ENCODE measurements at places on chromosomes 16 and 17.

- no peak for DNase-seq
These were observed 52.3 kb downstream of the TNRC6C start for GRCh38 chr17:78010759-78011158.

DNA sequence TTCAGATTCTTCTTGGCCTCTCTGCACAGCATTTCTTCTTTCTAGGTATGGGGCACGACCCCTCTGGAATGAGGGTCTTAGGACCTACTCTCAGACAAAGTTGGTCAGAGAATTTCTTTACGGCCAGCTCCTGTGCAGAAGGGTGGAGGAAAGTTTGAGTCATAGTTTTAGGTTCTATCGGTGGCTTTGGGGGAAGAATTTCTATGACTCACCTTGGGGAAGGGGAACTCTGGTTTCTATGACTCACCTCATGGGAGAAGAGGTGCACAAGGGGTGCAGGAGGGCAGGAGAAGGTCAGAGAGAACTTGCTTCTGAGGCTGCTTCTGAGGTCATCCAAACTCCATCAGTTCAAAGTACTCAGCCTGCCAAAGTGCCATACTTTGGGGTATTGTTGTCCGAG, 2.5 kb upstream of the ABCC12 start:
- DNase-seq: no peak

- DNase-seq: no peak
These were observed 771 bp downstream of the MSRB1 start for GRCh38 chr16:1942047-1942809.

DNA sequence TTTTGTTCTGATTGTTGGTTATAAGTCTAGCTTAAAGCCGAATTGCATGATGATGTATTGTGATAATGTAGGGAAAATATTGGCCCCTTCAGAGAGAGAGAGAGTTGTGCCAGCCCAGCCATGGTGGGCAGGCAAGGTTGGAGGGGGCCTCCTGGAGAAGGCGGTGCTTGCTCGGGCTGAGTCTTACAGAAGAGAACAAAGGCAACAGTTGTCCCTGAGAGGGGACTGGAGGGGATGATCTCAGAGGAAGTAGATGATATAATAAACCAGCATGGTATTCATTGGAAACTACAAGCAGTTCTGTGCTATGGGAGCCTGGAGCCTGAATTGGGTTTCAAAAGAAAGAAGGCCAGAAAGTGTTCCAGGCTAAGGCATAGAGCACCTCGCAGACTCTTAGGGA, 173.8 kb downstream of the RPTOR start:
- peak; percentile 27 for DNase-seq

- DNase-seq: no peak
These were observed 26.5 kb upstream of the ALOX12 start for GRCh38 chr17:6969323-6969726.

DNA sequence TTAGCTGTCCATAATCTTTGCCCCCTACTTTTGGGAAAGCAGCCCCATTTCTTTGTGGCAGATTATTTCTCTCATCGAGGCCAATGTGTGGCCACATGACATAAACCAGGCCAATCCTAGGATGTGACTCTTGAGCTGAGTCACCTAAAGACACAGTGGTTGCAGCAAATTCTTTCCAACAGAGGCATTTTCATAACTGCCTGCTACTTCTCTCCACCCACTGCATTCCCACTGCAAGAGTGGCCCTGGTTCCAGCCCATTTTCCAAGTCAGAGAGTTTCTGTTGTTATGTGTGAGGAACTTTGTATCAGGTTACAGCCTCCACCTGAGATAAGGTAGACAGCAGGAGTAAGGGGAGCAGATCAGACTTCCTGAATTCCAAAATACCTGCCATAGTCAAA, 195.2 kb downstream of the RGS9 start:
- no peak for DNase-seq

- peak; percentile 91 for DNase-seq
These were observed 6.1 kb upstream of the SP2 start for GRCh38 chr17:47889734-47890529.

GRCh38 chr16:31402687-31403086, 9.6 kb downstream of the ITGAD start:
- no peak for DNase-seq

- DNase-seq: no peak
These were observed 11.5 kb downstream of the CENPN start for GRCh38 chr16:81018496-81018895.

GRCh38 chr17:14205992-14206461, 30.6 kb downstream of the CDRT15 start:
- DNase-seq: no peak

- DNase-seq: peak; percentile 31
These were observed 504 bp downstream of the ERBB2 start for GRCh38 chr17:39700148-39700987.

GRCh38 chr16:24070851-24071250, 185.3 kb upstream of the CACNG3 start:
- peak; percentile 15 for DNase-seq

DNA sequence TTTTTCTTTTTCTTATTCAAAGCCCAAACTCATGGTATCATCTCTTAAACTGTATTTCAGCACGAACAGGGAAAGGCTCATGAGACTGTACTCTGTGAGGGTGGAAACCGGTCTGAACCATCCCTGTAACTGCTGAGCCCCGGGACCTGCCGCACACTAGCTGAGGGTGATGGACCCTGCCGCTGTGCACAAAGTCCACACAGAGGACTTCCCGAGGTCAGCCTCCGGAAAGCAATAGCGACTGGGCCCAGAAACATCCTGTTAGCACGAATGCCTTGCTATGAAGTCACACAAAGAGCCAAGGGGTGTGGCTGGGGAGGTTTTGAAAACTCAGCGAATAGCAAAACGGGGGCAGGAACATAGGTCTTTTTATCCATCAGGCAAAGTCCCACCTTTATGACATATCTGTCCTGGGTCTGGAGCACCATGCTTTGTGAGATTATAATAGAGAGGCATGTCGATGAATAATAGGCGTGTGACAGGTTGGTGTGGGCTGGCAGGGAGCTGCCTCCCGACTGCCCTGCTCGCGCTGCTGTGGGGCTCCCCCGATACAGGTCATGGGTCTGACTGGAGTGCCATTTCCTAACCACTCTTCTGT, 33.4 kb downstream of the CDK5R1 start:
- no peak for DNase-seq

DNA sequence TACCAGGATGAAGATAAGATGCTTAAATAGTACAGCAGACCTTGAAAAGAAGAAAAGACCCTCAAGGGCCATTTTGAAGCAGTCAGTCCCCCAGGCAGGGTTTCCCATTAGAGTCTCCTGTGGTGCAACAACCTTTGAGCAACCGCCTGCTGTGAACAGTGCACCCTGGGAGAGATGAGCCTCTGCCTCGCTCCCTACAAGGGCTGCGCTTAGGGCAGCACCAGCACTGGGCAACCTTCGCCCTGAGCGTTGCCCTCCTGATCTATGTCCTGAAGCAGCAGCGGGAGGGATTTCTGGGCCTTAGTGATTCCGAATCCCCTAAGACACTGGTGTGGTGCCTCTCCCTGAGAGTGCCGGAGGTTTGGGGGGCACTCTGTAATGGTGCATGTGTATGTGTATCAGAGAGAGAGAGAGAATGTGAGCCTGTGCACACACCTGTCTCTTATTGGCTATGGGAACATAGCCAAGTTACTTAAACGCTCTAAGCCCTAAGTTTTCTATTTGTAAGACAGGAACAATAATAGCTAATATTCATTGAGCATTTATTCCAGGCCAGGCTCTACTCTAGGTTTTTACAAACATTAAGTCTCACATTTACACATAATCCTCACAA, 25.2 kb upstream of the ABCC12 start:
- DNase-seq: no peak

GRCh38 chr16:79950932-79951719, 350.6 kb upstream of the MAF start:
- DNase-seq: no peak

GRCh38 chr17:38969281-38969680, 2.1 kb upstream of the FBXO47 start:
- no peak for DNase-seq

DNA sequence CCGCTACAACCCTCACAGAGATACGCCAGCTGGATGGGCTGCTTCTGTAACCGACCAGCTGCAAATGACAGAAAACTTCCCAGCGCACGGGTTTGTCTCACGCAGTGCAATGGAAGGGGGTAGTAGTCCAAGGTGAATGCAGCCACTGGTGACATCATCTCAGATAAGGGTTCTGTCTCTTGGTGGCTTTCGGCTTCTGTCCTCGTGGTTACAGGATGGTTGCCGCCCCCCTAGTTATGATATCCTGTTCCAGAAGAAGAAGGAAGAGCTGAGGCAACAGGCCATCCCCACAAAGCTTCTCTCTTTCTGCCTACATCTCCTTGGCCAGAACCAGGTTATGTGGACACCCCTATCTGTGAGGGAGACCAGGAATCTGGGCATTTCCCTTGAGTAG, 40.3 kb upstream of the BAHCC1 start:
- DNase-seq: no peak

DNA sequence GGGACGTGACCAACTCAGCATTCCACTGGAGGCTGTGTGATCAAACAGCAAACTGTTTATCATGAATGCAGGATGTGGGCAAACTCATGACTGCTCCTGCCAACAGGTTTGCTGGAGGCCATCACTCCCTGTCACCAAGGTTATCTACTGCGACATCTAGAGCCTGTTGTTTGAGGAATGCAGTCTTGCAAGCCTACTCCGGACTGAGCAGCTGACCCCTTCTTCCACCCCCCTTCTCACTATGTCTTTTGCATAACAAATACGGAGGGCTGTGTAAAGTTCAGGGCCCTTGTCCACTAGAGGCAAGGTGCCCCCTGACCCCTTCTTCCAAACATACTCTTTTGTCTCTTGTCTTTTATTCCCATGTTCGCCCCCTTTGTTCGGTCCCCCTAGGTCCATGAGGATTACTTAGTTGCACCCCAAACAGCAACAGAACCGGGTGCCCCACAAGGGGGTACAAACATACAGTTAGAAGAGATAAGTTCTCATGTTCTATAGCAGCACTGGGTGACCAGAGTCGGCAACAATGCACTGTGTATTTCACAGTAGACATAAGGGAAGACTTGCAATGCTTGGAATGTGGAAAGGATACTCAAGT, 28.7 kb downstream of the MEAK7 start:
- DNase-seq: no peak

DNA sequence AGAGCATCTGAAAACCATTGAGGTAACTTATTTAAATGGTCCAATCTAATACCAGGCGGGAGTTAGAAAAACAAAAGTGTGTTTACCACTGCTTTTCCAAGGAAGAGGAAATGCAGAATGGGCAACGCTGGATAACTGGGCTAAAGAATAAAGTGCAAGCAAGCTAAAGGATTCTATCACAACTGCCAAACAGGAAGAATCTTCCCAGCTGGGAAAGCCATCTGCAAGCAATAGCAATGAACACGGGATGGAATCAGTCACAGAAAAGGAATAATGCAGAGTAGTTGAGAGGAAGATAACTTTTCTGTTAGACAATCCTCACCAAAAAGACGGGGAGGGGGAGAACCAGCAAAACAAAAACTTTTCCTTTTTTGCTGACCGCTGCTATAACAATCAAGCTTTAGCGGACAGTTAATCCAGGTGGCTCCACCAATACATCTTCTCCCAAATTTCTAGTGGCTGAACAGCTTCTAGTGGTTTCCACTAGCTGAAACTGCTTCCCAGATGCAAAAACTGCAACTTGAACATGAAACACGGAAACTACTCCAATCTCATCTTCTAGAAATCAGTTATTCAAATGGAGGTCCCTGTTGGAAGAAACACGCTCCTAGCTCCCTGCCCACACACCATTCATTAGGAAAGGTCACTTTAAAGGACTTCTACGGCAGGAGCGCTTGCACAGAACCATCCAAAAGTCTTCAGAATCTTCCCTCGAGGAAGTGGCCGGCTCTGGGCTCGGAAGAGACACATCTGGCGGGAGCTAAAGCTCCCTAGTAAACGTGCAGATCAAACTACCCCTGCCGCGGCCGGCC, 929 bp downstream of the TMEM11 start:
- DNase-seq: no peak

DNA sequence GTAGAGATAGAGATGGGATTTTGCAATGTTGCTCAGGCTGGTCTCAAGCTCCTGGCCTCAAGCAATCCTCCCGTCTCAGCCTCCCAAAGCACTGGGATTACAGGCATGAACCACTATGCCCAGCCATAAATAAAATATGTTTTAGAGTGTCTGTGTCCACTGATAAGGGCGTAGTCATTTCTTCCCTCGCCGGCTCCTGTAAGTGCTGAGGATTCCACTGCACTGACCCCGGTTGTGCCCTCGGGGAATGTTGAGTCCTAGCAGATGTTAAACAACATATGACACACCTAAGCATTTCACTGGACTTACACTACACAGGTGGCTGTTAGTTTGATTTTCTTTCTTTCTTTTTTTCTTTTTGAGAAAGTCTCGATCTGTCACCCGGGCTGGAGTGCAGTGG, 5.6 kb upstream of the SHMT1 start:
- no peak for DNase-seq

GRCh38 chr17:48728232-48729231, at the start of gene HOXB13:
Gene HOXB13 (minus strand): TSS chr17:48728750. CDS start chr17:48728593, 157 bp downstream.
- DNase-seq: no peak

GRCh38 chr16:55076053-55076452, 145.4 kb downstream of the IRX5 start:
- DNase-seq: no peak

- peak; percentile 66 for DNase-seq
These were observed 1.0 kb upstream of the SDK2 start for GRCh38 chr17:73645050-73645871.

DNA sequence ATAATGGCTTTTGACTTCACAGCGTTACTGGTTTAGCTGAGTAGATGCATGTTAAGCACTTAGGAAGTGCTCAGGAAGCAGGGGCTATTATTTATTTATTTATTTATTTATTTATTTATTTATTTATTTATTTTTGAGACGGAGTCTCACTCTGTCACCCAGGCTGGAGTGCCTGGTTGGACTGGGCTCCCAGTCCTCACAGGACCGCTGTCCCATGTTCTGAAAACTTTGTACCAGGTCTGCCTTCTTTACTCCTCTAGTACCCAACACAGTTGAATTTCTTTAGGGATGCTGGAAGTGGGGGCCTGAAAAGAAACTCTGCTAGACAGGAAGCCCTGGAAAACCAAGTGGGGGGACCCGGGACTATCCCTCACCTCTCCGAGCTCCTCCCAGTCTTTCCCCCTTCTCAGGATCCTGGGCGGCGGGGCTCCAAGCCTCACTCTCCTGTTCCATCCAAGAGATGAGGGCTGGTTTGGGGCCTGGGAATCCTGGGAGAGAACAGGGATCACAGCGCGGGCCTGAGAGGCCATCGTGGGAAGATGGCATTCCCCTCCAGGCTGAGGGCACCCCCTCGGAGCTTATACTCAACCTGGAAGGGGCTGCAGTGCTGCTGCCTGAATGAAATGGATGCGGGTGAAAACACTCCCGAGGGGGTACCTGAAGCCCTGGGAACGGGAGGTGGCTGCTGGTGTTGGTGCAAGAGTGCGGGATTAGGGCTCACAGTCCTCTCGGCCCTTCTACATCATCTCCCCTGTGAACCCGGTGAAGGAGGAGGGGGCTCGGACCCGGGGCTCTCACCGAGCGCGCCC, 674 bp downstream of the ZNF688 start:
- DNase-seq: peak; percentile 23

DNA sequence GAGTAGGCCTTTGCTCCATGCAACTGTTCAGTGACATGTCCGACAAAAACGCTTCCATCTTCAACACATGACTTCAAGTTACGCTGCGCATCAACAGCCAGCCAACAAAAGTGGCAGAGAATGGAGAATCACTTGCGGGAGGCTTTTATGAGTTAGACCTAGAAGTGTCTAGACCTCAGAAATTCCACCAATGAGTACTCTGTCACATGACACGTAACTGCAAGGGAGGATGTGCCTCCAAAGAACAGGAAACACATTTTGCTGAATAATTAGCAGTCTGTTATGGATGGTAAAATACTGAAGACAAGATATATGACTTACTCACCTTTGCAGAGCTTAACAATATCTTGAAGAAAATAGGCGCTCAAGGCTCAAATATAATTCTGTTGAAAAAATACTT, 62.1 kb downstream of the MYO1D start:
- DNase-seq: no peak
